Suppressor macrophage treated with lipopolysaccharide for 1 hour (primary cell): ENCODE measurements at places on chromosomes 5 and 9.

- DNase-seq: peak; percentile 91
Observed at GRCh38 chr9:34701769-34702736, 7.9 kb downstream of the CCL21 start.

DNA sequence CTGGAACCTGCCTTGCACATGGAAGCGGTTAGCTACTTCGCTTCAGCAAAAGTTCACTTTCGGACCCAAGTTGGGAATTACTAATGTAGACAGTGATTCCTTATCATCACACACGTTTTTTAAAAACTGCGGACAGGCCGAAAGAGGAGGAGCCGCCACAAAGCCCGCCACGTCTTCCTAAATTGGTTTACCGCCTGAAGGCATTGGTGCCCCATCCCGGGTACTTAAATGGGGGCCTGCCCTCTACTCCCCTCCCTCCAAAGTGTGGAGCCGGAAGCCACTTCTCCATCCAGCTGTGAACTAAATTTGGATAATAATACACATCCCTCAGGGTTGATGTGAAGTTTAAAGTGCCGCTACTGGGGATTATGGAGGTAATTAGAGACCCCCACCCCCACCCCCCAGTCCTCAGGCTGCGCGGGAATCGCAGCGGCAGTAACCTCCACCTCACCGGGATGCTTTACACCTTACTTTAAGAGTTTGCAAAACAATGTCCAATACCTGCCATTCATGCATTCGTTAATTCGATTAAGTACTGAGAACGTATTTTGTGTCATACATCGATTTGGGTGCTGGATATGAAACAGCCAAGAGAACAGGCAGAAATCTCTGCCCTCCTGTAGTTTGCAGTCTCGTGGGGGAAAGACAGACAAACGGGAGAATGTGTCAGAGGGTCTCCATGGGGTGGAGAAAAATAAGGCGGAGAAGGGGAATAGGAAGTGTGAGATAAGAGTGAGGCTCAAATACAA lies 937 bp upstream of the MACROH2A1 start:
- DNase-seq: no peak

GRCh38 chr9:5958273-5958672 lies 57.2 kb downstream of the RANBP6 start:
- no peak for DNase-seq

DNA sequence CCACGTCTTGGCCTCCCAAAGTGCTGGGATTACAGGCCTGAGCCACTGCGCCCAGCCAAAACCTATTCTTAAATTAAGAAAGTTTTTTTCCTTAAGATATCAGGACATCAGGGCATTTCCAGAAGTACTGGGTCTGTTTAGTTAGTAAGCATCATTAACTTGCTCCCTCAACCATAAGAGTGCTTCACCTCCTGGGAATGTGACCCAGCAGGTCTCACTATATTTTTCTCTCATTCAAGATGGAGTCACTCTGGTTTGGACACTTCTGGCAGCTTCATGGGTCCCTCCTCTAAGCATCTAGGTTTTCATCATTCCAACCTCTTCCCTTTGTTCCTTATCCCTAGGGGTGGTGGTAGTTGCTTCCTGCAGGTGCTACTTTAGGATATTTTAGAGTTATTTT lies 10.3 kb upstream of the BRD3OS start:
- no peak for DNase-seq

DNA sequence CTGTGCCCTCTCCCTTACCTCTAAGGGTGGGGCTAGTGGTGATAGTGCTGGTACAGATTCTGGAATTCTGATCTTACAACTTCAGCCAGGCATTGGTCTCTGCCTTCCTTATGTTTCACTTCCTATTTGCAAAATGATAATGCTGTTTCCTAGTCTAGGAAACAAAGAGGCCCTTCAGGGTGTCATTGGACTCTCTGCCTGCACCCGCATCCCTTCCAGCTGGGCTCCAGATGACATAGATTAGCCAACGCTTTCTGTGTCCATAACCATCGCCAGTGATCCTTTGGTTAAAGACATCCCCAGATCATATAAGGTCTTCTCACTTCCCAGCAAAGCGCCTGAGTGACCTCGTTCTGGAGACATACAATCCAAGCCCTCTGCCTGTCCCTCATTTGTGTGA lies 180.7 kb downstream of the ERCC6L2 start:
- DNase-seq: no peak

DNA sequence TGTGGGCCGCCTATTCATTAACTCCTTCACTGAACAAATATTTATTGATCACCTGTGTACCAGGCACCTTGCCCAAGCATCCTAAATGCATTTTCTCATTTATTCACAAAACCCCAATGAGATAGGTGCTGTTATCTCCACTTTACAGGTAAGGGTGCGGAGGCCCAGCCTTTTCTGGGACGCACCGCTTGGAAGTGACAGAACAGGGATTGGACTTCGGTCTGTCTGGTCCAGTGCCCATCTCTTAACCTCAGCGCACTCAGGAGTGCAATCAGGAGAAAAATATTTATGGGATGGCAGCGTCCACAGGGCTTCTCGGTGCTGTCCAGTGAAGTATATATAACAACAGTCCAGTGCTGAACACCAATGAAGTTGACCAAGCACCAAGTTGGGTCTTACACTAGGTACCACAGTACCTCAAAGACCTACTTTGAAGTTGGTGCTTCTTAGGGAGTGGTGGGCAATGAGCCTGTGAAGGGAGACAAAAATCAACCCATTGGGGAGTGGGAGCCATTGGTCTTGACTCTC lies 18.9 kb upstream of the GARNL3 start:
- DNase-seq: no peak

- no peak for DNase-seq
Observed at GRCh38 chr5:172008111-172008455, 1.6 kb upstream of the FBXW11 start.

- DNase-seq: no peak
Observed at GRCh38 chr5:7415123-7415522, 19.2 kb downstream of the ADCY2 start.

DNA sequence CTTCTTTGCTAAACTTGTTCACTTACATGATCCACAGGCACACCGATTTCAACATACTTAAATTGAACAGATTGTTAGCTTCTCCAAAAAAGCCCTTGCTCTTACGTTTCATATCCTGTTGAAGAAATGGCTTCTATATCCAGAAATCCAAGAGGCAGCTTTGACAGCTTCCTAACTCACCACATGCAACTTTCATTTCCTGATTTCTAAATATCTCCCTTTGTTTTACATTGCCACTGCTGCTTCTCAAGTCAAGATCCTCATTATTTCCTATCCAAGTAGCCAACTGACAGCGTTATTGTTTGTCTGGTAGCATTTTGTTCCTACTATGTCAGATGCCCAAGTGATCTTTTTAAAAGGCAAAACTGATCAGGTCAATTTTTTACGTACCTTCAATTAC lies 913.2 kb upstream of the TYRP1 start:
- no peak for DNase-seq

DNA sequence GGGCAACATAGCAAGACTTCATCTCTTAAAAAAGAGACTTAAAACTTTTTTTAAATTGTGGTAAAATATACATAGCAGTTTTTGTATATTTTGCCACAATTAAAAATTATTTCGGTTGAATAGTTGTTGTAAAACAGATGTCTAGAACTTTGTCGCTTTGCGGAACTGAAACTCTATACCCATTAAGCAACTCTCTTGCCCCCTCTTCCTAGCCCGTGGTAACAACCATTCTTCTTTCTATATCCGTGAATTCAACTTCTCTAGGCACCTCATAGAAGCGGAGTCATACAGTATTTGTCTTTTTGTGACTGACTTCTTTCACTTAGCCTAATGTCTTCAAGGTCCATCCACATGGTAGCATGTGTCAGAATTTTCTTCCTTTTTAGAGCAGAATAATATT lies 43.3 kb downstream of the SPARC start:
- peak; percentile 70 for DNase-seq

DNA sequence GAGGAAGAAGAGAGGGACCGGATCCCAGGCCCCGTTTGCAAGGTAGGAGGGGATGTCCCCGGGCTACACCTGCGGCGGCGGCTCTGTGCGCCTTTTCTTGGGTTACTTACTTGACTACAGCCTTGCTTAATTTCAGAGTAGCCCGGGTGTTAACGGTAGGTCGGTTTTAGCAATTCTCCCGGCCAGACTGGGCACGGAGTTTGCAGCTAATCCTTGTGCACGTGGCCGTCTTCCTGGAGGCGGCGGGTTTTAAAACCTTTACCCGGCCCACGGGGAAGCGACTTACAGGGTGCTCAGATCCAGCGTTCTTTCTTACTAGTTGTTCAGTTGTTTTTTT lies 313 bp downstream of the BRIX1 start:
- peak; percentile 38 for DNase-seq

- DNase-seq: peak; percentile 49
Observed at GRCh38 chr9:113219186-113219936, 1.7 kb downstream of the FKBP15 start.

GRCh38 chr5:55626790-55627189 lies 85.3 kb downstream of the SLC38A9 start:
- no peak for DNase-seq

GRCh38 chr5:74595143-74595925 lies 45.2 kb downstream of the ENC1 start:
- no peak for DNase-seq

GRCh38 chr5:54693936-54694657 lies 176.5 kb downstream of the SNX18 start:
- DNase-seq: no peak
